ENCODE measurements at places on chromosomes 3 and 15.
A peak's percentile ranks its signal among the peaks of the same experiment; 100 is the strongest.

DNA sequence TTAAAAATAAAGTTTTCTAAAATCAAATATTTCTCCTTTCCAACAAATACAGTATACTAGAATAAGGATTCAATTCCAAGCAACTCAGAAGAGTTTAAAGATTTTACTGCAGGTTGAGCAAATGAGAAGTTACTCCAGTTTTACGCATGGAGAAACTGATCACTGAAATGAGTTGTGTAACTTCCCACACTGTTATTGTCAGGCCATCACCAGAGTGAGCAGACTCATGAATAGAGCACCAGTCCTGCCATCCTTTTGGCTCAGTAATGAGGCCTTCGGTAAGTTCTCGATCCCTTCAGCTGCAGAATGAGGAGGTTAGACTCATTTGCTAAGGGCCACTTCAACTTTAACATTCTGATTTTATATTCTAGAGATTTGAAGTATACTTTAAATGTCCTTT, 48.1 kb downstream of the OSBPL10 start:
- no peak for DNase-seq

DNA sequence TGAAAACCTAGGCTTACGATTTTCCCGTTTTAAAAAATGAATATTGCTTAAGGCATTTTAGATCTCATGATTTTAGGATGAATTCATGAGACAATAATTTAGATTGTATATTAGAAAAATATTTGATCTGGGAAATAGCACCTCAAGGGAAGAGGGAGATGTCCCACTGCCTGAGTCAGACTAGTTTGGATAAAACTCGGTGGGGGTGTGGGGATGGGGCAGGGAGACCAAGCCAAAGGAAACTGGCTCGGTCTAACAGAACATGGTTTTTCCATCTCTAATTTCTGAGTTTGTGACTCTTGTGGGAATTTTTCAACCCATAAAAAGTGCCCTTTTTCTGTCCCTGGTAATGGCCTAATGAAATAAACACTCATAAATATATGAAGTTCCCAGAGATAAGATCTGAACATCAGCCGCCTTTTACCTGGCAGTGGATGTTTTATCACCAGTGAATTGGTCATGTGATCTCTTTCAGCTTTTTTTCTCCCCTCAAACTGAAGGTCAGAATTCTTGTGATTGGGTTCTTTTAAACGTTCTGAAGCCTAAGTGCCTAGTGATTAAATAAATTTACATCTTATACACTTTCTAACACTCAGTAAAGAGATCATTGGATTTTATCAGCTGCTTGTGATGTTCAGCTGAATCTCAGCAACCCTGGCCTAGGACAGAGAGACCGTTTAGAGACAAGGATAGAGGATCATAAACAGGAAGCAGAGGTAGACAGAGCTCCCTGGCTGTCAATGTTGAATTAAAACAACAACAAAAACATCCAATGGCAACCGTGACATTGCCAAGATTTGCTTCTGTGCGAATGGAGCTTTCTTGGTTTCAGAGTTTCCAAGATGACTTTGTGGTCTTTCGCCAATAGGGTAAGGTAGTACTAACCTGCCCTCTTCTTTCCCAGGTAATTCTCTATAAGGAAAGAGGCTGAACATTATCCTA, 1038.2 kb downstream of the MCTP2 start:
- no peak for DNase-seq

DNA sequence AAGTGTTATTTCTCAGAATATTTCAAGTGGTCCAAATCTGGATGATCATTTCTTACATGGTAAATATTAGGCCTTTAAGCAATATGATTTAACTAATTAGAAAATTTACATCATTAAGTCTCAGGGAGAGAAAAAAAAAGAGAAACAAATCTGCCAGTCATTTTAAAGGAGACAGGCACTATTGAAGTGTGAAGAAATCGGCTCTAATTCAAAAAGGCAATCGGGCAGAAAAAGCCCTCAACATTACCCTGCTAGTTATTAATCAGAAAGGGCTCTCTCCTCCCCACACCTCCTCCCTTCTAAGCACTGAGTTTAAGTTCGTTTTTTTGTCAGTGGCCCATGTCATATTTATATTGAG, 215.9 kb downstream of the MEIS2 start:
- no peak for DNase-seq

GRCh38 chr3:5769825-5770224, 582.3 kb downstream of the EDEM1 start:
- DNase-seq, result no peak

- DNase-seq, result no peak
These were observed 68.3 kb upstream of the NEO1 start for GRCh38 chr15:72983801-72984545.

DNA sequence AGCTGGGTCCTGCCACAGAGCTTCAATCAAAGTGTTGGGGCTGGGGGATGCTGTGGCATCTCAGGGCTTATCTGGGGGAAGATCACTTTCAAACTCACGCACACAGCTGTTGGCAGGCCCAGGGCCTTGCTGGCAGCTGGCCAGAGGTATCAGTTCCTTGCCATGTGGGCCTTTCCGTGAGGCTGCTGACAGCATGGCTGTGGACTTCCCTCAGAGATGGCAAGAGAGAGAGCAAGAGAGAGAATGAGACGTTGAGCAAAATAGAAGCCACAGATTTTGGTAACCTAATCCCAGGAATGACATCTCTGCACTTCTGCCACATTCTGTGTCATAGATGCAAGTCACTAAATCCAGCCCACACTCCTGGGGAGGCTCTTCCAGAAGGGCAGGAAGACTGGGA, 91.0 kb downstream of the TPRG1 start:
- DNase-seq, result no peak

DNA sequence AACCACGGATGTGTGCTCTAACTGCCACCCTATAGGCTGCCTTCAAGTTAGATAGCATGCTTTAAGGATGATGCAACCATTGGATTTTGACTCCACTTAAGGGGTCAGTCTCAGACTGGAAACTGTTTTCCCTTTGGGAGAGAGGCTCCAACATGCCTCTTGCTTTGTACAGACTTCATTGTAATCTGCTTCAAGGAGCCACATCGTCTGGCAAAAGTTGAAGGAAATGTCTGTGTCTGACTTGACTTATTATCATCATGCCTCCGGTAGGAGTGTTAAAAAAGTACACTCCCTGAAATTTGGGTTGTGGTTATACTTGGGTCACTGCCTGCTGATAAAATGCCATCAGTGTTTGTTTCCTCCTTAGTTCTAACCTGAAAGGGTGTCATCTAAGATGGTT, 245.4 kb upstream of the CDIN1 start:
- DNase-seq, result no peak

GRCh38 chr15:52728899-52729298, 49.7 kb upstream of the ATOSA start:
- DNase-seq, result peak; percentile 16

All from activated CD4-positive, alpha-beta T cell treated with anti-CD3 and anti-CD28 coated beads, Interleukin-2, amount 50 U/mL, for 16 hours (primary cell).